ENCODE measurements at places on chromosomes 12 and 14.

- no peak for DNase-seq
These were observed 3.0 kb downstream of the TEDC1 start for GRCh38 chr14:105493921-105494605.

DNA sequence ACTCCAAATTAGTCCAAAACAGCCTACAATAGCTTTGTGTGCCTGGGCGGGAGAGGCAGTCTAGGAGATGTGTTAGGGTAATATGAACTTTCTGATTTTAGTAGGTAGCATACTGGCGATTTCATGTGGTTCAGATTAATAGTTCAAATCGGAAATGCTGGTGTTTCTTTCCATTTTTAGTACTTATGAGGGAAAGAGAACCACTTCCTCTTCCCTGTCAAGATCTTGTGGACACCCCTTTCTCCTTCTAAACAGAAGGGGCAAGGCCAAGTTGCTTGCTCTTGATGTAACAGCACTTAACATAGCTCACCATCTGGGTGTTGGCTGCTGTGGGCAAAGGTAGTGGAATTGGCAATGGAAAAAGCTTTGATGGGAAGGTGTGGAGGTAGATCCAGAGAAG lies 32.2 kb upstream of the IGF1 start:
- no peak for DNase-seq

DNA sequence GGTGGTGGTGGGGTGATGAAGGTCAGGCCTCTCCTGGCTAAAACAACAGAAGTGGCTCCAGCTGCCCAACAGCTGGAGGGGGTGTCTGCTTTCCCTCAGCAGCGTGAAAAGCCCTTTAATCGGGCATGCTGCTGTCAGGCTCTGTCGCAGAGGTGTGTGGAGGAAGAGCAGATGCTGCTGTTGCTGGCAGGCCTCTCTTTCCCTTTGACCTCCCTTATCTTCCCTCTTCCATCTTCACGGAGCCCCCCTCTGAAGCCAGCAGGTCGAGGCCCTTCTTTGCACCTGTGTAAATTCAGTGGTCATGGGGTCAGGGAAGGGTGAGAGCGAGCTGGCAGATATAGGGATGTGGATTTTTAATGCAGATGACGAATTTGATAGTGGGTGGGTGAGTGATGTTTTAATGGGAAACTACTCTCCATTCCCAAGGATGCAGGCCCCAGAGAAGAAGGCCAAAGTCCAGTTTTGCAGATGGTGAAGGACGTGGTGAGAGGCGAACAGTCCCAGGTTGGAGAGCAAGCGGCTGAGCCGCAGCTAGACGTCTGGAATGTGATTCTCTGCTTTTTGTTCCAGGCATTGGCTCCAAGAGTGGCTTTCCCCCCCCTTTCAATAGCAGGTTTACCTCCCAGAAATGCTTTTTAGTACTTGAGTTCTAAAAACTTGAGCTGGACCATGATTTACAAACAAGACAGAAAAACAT lies 64.0 kb downstream of the SMOC1 start:
- DNase-seq, result no peak

DNA sequence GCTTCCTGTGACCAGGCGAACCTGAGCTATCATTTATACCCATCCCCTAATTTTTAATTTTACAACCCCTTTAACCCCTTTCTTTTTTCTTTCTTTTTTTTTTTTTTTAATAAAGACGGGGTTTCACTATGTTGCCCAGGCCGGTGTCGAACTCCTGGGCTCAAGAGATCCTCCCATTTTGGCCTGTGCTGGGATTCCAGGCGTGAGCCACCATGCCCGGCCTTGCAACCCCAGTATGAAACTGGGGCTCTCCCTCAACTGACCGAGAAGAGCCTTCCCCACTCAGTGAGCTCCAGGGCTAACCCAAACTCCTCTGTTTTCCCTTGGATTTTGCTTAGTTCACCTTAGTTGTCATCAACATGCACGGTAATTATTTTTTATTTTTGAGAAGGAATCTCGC lies 992 bp downstream of the CPSF2 start:
- no peak for DNase-seq

DNA sequence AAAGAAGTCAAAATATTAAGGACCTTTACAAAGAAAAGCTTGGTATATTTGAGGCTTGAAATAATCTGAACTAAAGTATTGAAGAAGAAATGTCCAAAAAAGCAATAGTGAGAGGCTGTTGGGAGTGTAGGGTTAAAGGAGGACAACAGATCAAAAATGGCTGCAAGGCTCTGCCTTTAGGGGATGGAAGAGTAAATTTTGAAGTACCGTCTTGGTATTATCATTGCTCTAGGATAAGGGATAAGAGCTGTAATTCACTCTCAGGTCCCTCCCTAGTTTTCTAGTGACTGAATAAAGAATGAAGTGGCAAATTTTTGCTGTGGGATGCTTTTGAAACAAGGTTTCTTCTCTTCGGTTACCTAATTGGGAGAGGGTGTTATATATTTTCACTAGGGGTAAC lies 38.7 kb downstream of the LEMD3 start:
- no peak for DNase-seq

DNA sequence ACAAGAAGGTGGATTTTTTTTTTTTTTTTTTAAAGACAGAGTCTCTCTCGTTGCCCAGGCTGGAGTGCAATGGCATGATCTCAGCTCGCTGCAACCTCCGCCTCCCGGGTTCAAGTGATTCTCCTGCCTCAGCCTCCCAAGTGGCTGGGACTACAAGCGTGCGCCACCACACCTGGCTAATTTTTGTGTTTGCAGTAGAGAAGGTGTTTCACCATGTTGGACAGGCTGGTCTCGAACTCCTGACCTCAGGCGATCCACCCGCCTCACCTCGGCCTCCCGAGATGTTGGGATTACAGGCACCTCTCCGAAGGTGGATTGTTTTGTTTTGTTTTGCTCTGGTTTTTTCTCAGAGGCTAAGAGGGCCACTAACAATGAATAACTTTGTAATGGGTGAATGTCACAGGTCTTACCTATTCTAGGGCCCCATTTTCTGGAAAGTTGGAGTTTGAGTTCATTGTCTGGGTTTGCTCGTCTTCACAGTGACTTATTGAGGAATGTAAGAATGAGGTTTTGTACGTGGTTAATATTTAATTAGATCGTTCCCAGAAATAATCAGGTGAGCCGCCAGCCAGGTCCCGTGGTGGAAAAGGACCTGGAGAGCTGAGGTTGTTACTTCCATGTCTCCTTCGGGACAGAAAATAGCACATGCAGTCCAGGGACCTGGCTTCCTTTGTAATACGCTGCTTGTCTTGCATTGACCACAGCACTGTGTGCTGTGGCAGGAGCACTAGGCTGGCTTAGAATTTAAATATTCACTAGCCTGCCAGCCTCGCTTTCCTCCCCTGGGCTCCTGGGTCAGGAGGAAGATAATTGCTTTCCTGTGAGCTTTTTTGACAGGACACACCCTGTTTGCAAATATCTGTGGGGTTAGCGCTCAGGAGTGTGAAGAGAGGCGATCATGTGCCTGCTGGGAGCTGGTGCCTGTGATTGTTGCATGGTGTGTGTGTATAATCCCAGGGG lies 2.3 kb downstream of the HIP1R start:
- DNase-seq, result no peak

- no peak for DNase-seq
These were observed 5.1 kb upstream of the NKX2-1 start for GRCh38 chr14:36524874-36525745.

DNA sequence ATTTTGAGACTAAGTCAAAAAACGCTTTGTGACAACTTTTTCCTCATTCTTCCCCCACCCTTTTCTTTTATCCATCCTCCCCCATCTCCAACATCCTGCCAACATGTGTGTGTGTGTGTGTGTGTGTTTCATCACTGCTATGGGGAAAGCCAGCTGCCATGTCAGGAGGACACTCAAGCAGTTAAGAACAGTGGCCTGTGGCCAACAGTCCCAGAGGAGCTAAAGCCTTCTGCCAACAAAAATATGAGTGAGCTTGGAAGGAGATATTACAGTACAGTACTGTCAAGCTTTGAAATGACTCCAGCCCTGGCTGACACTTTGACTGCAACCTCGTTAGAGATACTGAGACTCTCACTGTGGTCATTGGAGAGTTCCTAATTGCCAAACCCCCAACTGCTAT lies 5.0 kb upstream of the CSRP2 start:
- no peak for DNase-seq

DNA sequence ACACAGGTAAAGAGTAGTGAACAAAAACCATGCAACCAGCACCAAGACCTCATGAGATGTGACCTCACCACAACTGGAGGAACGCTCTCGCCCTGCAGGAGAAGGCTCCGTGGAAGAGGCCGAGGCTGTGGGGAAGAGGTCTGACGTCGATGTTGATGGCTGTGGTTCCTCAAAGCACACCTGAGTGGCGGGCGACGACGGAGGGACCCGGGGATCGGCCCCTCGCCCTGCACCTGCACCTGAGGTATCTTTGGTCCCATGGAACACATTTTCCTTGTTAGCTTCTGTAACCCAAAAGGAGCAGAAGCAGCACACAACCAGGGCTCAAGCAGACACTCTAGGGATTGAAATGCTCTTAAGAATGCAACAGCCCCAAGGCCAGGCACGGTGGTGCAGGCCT lies 17.9 kb downstream of the CHFR start:
- no peak for DNase-seq

GRCh38 chr12:89706986-89707702 lies 1.5 kb downstream of the ATP2B1 start:
- DNase-seq, result no peak

DNA sequence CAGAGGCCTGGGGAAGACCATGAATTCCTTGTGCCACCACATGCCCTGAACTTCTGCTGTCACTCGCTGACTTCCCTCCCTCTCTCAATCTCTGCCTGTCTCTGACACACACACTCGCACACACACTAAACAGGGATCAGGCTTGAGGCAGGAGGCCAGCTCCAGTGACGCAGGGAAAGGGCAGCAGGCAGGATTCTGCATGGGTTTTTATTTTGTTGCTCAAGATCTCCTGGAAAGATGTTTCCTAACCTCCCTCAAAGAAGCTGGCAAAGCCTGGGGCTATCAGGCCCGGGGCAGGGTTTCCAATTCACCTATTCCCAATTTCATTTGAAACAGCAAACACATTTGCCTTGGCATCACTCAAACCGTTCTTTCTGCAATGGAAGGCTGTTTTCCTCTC lies 27.7 kb upstream of the PEX5 start:
- no peak for DNase-seq

DNA sequence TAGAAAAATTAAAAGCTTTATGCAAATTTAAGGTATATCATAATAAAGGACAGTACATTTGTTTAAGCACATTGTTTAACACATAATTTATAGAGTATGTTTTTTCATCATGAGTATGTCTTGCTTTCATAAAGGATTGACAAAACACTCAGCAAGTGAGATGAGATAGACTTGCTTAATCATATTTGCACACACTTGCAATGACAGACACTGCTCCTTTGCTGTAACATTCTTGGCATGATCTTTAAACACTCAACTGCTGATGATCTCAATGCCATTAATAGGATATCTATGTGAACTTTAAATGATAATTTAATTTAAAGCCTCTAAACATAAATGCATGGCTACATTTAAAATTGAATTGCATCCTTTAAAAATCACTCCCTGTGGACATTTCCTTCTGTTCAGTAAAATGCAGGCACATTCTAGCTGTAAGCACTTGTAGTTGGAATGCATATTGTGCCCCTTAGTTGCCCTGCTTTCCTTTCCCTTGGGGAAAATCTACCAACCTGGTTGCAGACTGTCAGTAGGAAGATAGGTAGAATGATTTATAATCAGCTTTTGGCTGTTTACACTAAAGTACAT lies 979.0 kb downstream of the TMTC2 start:
- DNase-seq, result no peak

- peak; percentile 42 for DNase-seq
These were observed 89.2 kb upstream of the TMEM260 start for GRCh38 chr14:56490379-56490778.

DNA sequence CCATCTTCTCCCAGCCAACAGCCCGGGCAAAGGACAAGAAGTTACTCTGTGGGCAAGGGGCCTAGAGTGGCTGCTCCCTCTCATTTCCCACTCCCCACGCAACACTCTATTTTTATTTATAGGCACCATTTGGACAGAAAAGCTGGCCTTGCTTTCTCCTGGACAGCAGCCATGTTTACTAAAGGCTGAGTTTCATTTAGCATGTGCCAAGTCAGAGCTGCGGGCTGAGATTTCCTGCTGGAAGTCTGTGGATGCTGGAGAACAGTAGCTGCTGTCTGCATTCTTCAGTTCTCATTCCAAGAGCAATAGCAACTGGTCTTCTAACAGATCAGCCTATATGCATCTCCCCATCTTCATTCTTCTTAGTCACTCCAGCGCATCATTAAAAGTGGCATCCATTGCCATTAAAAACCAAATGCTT lies 8.3 kb downstream of the COL2A1 start:
- DNase-seq, result no peak

GRCh38 chr12:10540776-10541205 lies 35.1 kb downstream of the EIF2S3B start:
- DNase-seq, result no peak

- DNase-seq, result no peak
These were observed 8.3 kb downstream of the ABHD4 start for GRCh38 chr14:22606380-22606779.

DNA sequence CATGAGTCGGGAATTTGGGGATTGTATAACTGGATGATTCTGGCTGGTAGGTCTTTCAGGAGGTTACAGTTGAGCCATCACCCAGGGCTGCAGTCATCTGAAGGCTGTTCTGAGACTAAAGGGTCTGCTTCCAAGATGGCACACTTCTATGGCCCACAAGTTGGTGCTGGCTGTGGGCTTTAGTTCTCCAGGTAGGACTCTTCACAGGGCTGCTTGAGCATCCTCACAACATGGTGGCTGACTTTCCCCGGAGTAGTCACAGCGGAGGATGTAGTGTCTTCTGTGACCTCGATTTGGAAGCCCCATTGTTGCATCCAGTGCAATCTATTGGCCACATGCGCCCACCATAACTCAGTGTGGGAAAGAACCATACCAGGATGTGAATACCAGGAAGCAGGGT lies 14.4 kb downstream of the PHETA1 start:
- no peak for DNase-seq

Measured in NCI-H2081 treated with DMSO at 0.1 percent for 48 hours (cell line).